ENCODE measurements at places on chromosomes 11 and 22. TPM values are rescaled to one million over a fixed set of nuclear protein-coding genes. Genes with fewer than 3 reads are reported as not detected.

CARD18 gene
- not detected for total RNA-seq

GTSE1 gene
- total RNA-seq, result 40.6 TPM

SCGB1A1 gene
- total RNA-seq, result not detected

PLAAT5 gene
- total RNA-seq, result 16.0 TPM

OR52I1 gene
- not detected for total RNA-seq

TSPAN32 gene
- not detected for total RNA-seq

DNA sequence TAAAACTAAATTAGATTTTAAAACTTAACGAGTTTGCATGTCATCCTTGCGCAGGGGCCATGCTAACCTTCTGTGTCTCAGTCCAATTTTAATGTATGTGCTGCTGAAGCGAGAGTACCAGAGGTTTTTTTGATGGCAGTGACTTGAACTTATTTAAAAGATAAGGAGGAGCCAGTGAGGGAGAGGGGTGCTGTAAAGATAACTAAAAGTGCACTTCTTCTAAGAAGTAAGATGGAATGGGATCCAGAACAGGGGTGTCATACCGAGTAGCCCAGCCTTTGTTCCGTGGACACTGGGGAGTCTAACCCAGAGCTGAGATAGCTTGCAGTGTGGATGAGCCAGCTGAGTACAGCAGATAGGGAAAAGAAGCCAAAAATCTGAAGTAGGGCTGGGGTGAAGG is 10.6 kb downstream of the LIMK2 start:
- H3K27ac ChIP-seq, result no peak overlapping the region
- no peak overlapping the region for H3K4me3 ChIP-seq
- no peaks in the 10 kb centered on the region for H3K27me3 ChIP-seq
- H3K4me1 ChIP-seq, result no peaks in the 10 kb centered on the region
- H3K36me3 ChIP-seq, result peaks cover 12% of the 10 kb centered on the region

- no peak for DNase-seq
- H3K27me3 ChIP-seq, result no peaks in the 10 kb centered on the region
- H3K4me1 ChIP-seq, result no peaks in the 10 kb centered on the region
- no peak overlapping the region for H3K4me3 ChIP-seq
- H3K27ac ChIP-seq, result no peak overlapping the region
These were observed 2.1 kb downstream of the GLYATL1B start for GRCh38 chr11:59088162-59088561.

DNA sequence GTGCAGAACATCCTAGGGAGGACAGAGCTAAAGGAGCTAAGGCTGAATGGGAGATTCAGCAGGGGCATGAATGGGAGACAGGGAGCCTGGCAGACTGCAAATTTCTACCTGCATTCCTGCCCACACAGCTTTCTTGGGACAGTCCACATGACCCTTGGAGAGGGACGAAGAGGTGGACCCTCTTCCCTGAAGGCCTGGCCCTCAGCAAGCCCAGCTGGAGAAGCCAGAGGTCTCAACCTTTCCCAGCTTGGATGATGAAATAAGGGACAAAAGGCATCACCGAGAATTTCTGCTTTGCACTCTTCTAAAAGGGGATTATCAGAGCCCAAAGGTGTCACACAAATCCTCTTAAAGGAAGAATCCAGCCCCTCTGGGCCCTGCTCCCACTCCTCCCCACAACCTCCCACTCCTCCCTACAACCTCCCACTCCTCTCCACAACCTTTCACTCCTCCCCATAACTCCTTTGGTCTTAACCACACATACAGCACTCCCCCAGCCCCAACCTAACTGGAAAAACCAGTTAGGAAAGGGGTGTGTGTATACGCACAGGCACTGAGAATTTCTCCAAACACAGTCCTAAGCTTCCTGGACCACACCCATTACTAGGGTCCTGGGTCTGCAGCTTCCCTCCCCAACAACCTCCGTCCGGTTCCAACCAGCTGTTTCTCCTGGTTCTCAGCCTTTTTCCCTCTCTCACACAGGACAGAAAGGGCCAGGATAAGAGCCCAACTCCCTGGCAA is 38.4 kb downstream of the RPL27A start:
- no peaks in the 10 kb centered on the region for H3K36me3 ChIP-seq
- H3K27ac ChIP-seq, result no peak overlapping the region
- no peak overlapping the region for H3K4me3 ChIP-seq
- no peaks in the 10 kb centered on the region for H3K27me3 ChIP-seq

GRCh38 chr22:27292542-27293299 is 508.8 kb downstream of the MN1 start:
- no peak overlapping the region for H3K4me3 ChIP-seq
- H3K27ac ChIP-seq, result no peak overlapping the region
- H3K27me3 ChIP-seq, result no peaks in the 10 kb centered on the region
- DNase-seq, result no peak

DNA sequence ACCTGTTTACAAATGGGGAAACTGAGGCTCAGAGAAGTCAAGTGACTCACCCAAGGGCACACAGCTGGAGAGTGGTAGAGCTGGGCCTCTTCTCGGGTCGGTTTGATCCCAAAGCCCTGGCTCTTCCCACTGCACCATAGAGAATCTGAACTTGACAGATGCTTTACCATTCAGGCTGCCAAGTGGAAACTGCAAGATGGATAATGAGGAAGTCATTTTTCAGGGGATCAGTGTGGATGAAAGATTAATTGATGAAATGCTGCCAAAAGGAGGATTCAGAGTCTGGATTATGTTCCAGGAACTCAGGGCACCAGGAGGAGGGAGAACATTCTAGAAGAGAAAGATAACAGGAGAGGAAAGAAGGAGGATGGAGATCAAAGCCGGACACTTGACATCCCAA is 185.9 kb upstream of the ZBED5 start:
- no peak overlapping the region for H3K27ac ChIP-seq
- H3K27me3 ChIP-seq, result no peaks in the 10 kb centered on the region
- no peaks in the 10 kb centered on the region for H3K36me3 ChIP-seq
- no peak for DNase-seq

- no peaks in the 10 kb centered on the region for H3K36me3 ChIP-seq
- no peak overlapping the region for H3K4me3 ChIP-seq
- H3K27ac ChIP-seq, result no peak overlapping the region
- no peaks in the 10 kb centered on the region for H3K27me3 ChIP-seq
- no peak for DNase-seq
These were observed 95.6 kb downstream of the UVRAG start for GRCh38 chr11:75910426-75911145.

- H3K4me1 ChIP-seq, result no peaks in the 10 kb centered on the region
- DNase-seq, result no peak
- H3K4me3 ChIP-seq, result no peak overlapping the region
- H3K36me3 ChIP-seq, result peaks cover 7% of the 10 kb centered on the region
These were observed 8.7 kb downstream of the B4GALNT4 start for GRCh38 chr11:377883-378500.

DNA sequence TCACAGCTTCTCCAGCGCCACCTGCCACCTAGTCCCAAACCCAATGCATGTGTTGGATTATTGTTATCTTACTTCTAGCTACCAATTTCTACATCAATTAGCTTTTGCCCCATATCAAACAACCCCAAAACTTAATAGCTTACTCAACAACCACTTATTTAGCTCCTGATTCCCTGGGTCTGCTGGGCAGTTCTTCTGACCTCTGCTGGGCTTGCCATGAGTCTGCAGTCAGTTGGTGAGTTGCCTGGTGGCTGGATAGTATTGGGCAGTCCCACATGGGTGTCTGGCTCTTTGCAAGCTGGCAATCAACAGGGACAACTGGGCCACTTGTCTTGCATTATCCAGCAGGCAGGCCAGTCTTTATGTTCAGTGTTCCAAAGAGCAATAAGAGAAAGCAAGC is 13.6 kb upstream of the MS4A15 start:
- no peaks in the 10 kb centered on the region for H3K4me1 ChIP-seq
- no peak overlapping the region for H3K4me3 ChIP-seq
- no peak overlapping the region for H3K27ac ChIP-seq
- H3K27me3 ChIP-seq, result no peaks in the 10 kb centered on the region

DNA sequence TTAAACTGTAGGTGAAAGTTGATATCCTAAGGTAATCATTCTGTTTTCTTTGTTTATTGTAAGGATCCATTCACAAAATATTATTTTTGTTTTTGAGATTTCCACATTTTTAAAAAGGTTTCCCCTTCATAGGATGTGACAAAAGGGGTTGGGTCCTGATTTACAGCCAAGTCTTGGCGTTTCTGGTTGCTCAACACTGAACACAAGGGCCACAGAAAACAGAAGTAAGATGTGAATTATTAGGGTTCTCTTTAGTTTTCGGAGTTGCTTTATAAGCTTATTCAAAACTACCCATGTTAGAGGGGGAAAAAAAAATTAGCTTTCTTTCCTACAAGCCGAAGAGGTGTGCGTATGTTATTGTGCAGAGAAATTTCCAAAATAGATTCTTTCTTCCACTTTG is 30.0 kb upstream of the FLI1 start:
- H3K4me3 ChIP-seq, result no peak overlapping the region
- no peak for DNase-seq
- no peaks in the 10 kb centered on the region for H3K36me3 ChIP-seq
- no peaks in the 10 kb centered on the region for H3K4me1 ChIP-seq
- H3K27ac ChIP-seq, result no peak overlapping the region
- 0 out of 2 replicates have a peak, but pooled peaks cover 2% of the 10 kb centered on the region for H3K27me3 ChIP-seq

DNA sequence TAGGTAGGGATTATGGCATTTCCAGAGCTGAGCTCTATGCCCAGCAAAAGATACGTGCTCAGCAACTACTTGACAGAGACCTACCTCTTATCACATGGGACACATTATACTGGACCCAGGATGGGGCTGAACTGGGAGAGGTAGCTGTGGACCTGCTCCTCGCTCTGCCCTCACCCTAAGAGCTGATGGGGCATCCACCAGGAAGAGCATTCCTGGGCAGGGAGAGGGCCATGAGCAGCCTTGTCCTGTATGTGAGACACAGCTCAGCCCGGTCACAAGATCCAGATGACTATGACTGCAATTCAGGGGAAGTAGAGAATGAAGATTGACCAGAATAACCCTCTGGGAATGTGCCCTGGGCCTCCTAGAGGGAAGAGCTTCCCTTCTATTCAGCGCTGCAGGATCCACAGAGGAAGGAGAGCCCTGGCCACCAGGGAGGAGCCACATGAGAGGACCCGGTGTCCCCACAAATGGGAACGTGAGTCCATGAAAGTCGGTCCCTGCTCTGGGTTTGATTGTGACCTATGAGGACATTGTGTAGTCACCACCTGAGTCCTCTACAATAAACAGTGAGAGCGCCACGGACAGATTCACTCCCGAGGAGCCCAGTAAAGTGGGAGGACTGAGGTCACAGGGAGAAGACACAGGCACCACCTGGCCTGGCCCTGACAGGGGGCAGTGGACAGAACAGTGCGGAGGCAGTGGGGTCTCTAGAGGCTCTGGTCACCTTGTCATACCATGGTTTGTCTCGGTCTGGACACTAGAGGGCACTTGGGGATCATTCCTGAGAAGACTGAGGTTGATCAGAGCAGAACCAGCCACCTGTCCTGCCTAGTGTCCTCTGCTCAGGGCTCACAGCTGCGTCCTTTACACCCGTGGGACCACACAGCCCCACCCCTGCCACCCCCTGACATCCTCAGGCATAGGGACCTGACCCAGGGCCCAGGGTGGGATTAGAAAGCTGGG is 99.5 kb downstream of the ZNF280B start:
- H3K36me3 ChIP-seq, result no peaks in the 10 kb centered on the region
- no peak overlapping the region for H3K4me3 ChIP-seq
- no peak overlapping the region for H3K27ac ChIP-seq
- H3K4me1 ChIP-seq, result no peaks in the 10 kb centered on the region
- DNase-seq, result peak; percentile 69
- peaks cover 68% of the 10 kb centered on the region for H3K27me3 ChIP-seq

DNA sequence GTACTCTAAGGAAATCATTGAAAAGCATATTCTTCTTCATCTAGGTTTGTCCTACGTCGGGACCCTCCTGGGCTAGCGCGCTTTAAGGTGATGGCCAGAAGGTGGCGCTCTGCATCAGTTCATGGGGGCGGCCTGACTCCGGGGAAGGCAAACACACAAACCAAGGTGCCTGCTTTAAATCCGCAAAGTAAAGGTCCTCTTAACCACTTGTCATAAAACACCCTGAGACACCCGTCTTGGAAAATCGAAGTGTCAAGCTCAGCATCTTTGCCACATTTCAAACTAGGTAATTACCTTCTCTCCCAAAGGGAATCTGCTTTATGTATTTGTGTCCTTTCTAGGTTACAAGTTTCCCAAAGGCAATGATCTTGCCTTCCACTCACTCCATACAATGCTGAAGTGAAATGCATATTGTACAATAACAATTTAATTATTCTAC is 33.9 kb downstream of the LMO2 start:
- H3K4me1 ChIP-seq, result no peaks in the 10 kb centered on the region
- no peak overlapping the region for H3K27ac ChIP-seq
- DNase-seq, result peak; percentile 59

GRCh38 chr22:35544189-35544588 is 3.6 kb downstream of the RASD2 start:
- H3K36me3 ChIP-seq, result no peaks in the 10 kb centered on the region
- H3K4me3 ChIP-seq, result no peak overlapping the region
- H3K27me3 ChIP-seq, result peaks cover 28% of the 10 kb centered on the region
- H3K27ac ChIP-seq, result no peak overlapping the region
- H3K4me1 ChIP-seq, result peaks cover 23% of the 10 kb centered on the region

- no peaks in the 10 kb centered on the region for H3K4me1 ChIP-seq
- no peaks in the 10 kb centered on the region for H3K27me3 ChIP-seq
- H3K27ac ChIP-seq, result no peak overlapping the region
- H3K36me3 ChIP-seq, result no peaks in the 10 kb centered on the region
- no peak for DNase-seq
These were observed 6.9 kb upstream of the TUBA8 start for GRCh38 chr22:18103527-18104269.

DNA sequence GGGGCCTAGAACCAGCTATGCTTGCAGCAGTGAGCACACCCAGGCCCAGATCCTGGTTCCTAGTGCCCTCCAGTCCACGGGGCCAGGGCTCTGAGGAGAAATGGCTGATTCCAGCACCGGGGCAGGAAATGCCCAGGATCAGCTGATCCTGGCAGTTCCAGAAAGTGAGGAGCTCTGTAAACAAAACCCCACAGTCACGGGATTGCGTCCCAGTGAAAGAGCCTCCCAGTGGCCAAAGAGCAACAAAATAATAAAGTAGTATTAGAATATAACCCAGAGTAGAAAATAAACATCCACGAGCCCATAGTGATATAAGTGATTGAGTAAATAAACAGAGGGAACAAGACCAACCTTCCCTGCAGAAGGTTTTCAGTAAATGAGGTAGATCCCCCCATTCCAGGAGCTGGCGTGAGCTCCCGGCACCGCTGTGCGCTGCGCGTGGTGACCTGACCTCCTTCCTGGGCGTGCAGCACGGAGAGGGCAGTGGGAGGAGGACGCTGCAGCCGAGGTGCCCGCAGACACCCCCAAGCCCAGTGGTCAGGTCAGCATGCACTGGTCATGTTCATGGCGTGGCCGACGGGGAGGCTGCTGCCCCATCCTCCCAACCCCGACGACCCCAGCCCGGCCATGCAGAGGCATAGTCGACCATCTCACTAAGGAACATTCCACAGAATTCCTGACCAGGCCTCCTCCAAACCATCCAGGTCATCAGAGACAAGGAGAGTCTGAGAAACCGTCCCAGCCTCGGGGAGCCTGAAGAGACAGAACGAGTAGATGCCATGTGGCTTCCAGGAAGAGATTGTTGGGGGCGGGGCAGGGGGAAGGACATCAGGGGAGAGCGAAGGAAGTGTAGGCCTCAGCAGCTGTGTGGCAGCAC is 19.8 kb downstream of the PTDSS2 start:
- peak overlapping the region; percentile 77 for H3K27ac ChIP-seq
- H3K4me3 ChIP-seq, result no peak overlapping the region
- H3K4me1 ChIP-seq, result peaks cover 12% of the 10 kb centered on the region
- H3K27me3 ChIP-seq, result no peaks in the 10 kb centered on the region
- DNase-seq, result no peak
- H3K36me3 ChIP-seq, result peaks cover 3% of the 10 kb centered on the region

Measured in H1 (cell line).